ENCODE measurements at places on chromosomes 2 and 18.

DNA sequence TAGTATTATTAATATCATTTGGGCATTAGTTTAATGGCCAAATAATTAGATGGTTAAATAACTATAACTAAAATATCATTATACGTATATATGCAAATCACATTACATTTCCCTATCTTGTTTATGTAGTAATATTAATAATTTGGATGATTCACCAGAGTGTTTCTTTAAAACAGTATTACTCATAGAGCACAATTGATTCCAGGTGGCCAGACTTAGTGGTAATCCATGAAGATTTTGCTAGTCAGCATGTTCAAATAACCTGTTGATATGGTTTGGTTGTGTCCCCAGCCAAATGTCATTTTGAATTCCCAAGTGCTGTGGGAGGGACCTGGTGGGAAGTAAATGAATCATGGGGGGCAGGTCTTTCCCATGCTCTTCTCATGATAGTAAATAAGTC lies 782.3 kb downstream of the LRP1B start:
- DNase-seq = no peak

DNA sequence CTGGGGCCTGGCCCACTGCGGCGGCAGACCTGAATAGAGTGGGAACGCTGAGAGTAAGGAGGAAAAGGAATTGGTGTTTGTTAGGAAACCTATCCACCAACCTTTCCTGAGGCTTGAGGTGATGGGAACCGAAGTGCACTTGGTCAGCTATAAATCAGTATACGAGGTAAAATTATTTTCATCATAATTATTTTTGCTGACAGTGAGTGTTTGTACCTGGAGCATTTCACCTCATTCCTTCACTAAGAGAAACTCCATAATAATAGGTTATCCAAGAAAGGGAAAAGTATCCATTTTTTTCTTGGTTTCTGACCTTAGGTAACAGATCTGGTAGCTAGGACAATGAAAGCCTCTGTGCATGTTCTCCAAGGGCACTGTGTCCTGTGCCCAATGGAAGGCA lies 138.6 kb upstream of the RGPD4 start:
- no peak for DNase-seq

DNA sequence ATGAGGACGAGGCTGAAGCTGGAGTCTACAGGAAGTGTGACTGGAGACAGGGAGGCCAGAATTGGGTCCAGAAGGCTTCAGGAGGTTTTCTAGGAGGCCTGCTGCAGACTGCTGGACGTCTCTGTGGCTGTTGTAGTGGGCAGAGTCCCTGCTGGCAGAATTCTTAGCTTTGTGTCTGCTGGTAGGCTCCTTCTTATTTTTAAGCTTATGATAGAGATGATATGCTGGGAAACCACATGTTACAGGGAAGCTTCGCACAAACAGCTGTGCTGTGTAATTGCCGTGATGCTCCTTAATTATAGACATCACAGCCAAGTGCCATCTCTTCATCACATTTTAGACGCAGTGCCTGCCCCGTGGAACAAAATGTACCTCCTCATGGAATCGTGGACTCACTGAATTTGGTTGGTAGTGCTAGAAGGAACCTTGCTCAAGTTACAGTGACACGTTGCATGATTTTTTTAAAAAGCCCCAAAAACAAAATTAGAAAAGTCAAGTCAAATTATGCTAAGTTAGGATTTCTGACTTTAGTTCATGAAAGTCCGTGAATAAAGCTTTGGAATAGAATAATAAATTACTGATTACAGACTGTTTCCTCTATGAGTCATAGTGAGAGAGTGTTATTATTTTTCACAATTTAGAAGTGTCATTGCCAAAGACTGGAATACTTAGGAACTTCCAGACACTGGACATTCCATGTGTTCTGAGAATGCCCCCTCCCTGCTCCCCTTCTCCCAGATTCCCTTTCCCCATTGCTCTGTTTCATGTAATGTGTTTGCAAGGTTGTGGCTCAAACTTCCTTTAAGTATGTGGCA lies 144.1 kb downstream of the FHOD3 start:
- DNase-seq = peak; percentile 29

GRCh38 chr2:109226128-109226527 lies 97.1 kb downstream of the SH3RF3 start:
- DNase-seq = no peak

DNA sequence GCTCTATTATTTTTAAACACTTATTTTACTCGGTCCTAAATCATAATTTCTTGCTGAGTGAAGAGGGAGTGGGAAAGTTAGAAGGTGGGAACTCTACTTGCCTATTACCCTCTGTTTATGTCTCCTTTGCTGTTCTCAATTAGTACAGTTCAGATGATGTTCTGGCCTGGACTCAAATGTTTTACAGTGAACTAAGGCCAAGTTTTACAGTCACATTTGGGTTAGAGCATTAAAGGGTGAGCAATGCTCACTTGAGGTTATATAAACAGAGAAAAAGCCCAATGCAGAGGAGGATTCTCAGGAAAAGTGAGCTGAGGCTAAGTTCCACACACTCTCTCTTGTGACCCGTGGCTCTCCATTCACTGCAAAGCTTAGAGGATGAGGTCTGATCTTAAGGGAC lies 52.4 kb downstream of the ITSN2 start:
- no peak for DNase-seq

DNA sequence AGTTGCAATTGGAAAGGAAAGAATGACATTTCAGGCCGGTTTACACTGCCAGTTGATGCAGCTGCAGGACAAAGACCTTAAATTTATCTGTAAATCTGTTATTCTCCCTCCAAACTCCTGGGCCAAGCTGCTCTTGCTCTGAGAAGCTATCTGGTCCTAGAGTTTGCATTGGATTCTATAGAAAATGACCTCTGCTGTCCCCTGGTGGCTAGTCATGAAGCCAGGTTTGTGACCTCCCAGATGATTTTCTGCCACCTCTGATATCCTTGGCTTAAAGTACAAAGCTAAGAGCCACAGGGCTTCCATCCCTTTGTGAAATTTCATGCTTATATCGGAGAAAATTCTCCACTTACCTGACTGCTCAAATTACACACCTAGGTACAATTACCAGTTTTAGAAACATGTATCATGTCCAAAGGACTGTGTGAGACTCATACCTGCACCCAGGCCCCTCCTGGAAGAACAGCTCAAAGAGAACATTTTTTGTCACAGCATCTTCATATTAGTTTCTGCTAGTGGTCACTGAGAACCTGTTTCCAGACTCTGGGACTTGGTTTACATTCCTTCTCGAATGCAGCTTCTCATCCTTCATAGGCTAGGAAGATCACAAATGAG lies 28.9 kb upstream of the IER3IP1 start:
- DNase-seq = peak; percentile 4

GRCh38 chr2:80887841-80888378 lies 583.4 kb upstream of the LRRTM1 start:
- DNase-seq = no peak

- no peak for DNase-seq
Measured at GRCh38 chr18:73156117-73156516, 288.3 kb upstream of the NETO1 start.

- DNase-seq = no peak
Measured at GRCh38 chr2:120898961-120899750, 163.5 kb downstream of the GLI2 start.

GRCh38 chr2:215390550-215390913 lies 45.3 kb downstream of the FN1 start:
- DNase-seq = no peak

GRCh38 chr2:49367003-49367402 lies 212.7 kb upstream of the FSHR start:
- no peak for DNase-seq

- peak; percentile 35 for DNase-seq
Measured at GRCh38 chr18:23311351-23312121, 141.6 kb upstream of the RIOK3 start.

DNA sequence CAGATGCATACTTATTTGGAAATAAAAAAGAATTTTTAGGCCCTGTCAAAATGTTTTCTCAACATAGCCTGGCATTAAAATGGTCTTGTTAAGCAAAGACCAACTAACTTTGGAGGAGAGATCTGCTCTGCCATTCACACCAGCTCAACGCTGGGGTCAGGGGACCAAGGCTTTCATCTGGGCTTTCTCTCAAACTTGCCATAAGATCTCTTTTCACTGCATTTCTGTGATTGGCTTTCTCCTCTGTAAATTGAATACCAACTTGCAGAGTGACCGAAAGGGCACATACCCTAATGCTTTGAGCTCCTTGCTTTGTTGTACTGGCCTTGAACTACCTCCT lies 71.2 kb downstream of the MYCN start:
- DNase-seq = no peak

DNA sequence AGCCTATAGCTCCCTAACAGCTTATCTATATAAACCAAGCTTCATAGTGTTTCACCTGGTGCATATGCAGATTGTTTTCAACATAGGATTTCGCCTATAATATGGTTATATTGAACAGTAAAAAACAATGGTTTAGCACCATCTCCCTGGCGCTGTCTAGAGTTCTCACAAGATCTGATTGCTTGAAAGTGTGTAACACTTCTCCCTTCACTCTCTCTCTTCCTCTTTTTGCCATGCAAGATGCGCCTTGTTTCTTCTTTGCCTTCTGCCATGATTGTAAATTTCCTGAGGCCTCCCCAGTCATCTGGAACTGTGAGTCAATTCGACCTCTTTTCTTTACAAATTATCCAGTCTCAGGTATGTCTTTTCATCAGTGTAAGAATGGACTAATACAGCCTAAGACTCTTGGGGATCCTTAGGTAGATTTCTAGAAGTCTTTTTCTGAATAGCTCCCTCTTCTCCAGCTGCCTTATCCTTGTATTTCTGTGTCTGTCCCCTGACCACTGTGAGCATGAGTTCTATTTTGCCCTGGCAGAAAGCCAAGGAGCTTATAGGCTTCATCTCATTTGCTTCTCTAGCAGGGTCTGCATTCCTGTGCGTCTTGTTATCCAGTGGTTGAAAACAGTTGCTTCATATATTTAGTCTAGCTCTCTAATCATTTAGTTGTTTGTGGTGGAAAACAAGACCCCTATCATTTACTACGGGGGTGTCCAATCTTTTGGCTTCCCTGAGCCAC lies 401.6 kb downstream of the GPD2 start:
- no peak for DNase-seq

- no peak for DNase-seq
Measured at GRCh38 chr2:96103761-96104486, 12.4 kb downstream of the ADRA2B start.

- DNase-seq = no peak
Measured at GRCh38 chr2:46976556-46977279, 61.1 kb upstream of the MCFD2 start.

- DNase-seq = no peak
Measured at GRCh38 chr18:72935744-72936143, 68.0 kb upstream of the NETO1 start.

DNA sequence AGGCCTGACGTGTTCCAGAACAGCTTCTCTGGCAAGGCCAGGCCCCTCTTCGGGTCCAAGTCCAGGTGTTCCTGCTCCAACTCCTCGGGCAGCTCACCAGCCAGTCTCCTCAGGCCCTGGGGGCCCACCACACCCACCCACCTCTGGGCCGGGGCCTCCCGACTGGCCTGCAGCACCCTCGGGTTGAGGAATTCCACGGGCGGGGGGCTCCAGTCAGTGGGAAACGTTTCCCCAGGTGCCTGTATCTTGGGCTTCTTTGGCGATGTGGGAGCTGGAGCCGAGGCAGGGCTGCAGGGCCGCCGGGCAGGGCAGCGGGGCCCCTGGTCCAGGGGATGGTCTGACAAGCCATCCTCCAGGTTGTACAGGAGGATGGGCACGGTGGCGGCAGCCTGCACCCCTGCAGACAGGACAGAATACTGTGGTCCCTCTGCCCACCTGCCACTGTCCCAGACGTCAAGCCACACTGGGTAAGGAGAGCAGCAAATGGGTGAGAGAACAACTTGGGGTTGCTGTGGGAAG lies 14.4 kb downstream of the FAM178B start:
- DNase-seq = no peak

DNA sequence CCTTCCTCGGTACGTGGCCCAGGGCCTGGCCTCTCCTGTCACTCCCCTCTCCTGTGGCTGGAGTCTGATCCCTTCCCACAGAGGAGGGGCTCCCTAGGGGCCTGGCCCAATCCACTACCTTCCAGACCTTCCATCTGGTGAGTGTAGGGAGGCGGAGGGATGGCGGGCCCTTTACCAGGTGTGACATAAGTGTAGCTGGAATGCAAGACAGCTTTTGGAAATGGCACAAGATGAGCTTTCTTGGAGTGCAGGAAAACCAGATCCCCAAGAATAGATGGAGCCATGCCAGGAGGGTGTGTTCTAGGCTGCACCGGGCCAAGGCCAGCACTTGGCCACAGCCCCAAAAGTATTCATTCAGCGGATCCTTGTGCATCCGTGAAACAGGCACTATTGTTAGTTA lies 30.1 kb downstream of the IGFBP5 start:
- no peak for DNase-seq

GRCh38 chr2:182240862-182241371 lies 185.9 kb downstream of the PDE1A start:
- DNase-seq = no peak

DNA sequence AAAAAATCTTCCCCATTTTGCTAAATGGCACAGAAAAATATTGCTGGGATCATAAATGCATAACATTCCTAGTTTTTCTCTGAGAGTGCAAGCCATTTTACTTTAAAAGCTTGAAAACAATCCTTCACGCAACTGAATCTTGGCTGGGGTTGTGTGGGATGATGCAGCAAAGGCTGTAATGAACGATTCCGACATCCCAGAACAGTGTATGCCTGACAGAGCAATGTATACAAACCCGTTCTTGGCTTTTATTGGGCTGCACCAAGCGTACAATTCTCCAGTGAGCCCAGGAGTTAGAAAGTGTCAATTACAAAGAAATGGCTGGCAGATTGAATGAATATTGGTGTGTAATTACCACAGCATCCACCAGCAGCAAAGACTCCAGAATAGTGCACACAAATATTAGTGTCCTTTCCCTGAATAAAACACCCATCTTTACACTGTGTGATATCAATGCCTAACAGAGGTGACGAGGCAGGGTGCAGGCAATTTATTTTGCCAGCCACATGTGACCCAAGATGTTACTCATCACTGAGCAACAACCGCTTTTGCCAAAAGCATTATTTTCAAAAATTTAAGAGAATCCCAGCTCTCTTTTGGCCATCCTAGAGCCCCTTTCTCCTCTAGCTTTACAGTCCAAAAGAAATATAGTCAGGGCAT lies 578.6 kb upstream of the CHAC2 start:
- no peak for DNase-seq

DNA sequence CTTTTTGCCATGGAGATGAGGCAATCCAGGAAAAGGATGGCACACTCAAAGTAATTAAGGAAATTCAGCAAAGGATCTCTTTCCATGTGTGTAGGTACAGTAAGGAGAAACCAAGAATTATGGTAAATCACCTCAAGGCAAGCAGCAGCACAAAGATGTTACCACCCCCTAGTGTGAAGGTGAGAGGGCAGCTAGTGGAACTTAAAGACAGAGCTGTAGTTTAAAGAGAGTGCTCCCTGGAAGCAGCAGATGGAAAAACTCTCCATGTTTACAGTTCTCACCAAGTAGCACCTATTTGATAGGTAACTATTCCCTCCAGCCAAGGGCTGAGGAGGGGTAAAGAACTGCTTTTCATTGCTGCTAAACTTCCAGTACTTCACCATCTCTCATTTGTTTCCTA lies 860.4 kb upstream of the CRIM1 start:
- no peak for DNase-seq
